ENCODE measurements at places on chromosomes 4 and X.

GRCh38 chrX:15973946-15974345, 119.3 kb upstream of the AP1S2 start:
- DNase-seq: no peak

DNA sequence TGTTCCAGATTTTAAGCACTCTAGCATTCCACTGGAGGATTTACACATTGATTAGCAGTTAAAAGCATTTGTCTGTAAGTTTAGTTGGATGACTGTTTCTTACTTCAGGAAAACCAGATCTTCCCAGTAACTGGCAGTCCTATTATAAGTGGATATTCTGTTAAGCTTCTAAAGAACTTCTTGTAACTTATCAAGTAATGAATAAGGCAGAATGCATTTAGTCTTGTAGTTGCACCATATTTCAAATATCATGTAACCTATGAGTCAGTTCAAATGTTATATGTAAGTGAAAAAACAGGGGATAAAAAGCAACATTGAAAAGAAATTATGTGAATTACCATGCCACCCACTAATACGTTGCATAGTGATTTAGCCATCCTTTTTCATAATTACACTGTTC, 30.2 kb upstream of the TENM3 start:
- no peak for DNase-seq

GRCh38 chr4:138307319-138307718, 65.2 kb upstream of the SLC7A11 start:
- no peak for DNase-seq

DNA sequence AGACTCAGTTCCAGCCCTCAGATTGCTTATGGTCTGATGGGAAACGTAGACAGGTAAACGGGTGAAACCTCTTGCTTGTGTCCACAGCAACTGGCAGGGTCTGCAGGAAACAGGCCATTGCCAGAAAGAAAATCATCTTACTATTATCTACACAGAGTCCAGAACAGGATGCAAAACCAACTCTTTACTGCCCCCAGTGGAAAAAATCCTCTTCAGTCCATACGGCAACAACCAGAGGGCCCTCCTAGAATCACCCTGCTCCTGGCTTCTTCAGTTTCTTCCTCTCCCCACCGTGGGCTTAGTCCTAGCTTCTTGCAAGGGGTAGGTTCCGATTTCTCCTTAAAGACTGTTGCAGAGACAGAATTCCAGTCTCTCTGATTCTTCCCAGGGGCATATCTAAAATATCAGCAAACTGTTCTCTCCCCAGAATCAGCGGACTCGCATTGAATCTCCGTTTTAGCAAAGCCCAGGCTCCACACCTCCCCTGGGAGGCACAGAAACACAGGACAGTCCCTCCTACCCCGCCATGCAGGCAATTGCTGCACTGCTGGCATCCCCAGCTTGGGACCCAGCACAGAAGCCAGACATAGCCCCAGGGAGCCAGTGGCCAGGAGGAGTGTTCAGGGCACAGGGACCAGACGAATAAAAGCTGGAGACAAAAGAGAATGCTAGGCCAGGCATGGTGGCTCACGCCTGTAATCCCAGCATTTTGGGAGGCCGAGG, 41.0 kb upstream of the SH3RF1 start:
- peak; percentile 51 for DNase-seq

DNA sequence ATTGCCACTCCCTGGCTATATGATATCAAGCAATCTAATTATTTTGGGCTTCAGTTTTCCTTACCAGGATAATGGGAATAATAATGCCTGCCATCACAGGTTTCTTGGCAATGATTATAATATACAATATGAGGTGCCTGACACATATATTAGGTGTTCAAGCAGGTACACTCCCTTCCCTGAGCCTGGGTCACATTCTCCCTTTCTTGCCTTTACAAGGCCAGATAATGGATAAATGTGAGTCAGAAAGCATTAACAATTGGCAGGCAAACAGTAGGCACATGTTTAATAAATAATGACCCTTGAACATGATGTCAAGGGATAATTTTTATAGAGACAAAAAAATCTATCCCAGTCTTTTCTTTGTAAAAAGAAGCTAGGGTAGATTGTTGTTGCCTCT, 17.2 kb downstream of the NDP start:
- DNase-seq: no peak

DNA sequence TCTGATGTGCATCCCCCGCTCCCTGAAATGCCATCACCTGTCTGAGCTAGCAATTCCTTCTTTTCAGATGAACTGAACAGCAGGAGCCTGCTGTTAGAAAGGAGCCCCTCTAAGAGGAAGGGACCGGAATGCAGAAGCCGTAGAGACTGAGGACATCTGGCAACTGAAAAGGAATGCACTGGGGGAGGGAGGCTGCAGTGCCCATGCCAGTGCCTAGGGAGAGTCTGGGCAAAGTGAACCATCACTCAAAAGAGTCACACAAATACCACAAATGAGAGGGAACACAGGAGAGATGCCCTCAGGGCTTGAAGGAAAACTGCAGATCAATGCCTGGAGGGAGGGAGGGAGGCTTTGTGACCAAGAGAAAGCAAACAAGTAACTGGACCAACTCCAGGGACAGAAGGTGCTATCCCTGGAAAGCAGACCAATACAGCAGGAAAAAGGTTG, 93.9 kb upstream of the CBR4 start:
- DNase-seq: no peak

DNA sequence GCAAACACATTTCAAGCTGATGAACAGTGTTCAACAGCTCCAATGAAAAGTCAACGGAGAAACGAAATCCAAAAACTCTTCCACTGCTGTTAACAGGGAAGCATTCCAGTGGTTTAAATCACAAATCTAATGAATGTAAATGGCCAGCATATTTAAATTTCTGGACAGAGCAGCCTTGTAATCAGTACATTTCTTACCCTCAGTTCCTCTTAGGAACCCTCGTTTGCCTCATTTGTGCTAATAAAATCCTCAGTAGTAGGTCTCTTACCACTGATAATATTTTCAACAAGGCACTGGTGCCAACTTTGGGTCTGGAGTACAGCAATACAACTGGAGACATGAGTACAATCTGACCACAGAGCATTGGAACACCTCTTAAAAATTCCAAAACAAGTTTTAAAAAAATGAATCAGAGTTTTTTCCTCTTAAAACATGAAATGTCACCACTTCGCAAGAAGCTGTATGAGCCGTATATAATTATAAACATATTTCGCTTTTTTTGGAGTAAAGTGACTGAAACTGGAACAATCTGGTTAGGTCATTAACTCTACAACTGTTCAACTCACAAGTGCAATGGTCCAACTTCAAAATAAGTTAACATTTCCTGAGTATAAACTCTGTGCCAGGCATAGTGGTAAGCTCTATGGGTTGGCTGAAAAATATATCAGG, 211.2 kb downstream of the CPEB2 start:
- no peak for DNase-seq

DNA sequence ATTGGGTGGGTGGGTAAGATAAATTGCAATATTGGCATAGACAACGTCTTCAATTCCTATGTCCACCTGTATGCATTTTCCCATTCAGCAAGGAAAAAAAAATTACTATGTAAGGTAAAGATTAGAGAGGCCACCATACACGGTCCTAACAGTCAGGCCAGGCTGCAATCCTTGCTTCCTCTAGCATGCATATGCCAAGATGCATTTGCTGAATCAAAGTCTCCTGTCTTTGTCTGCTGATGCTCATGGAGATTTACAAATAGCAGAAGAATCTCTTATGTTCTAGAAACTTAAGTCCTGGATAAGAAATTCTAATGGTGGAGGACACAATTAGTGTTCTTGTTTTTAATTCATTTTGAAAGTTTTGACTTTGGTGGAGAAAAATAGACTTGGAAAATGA, 206.8 kb downstream of the PDGFC start:
- DNase-seq: no peak

- DNase-seq: no peak
These were observed 26.7 kb downstream of the GAB1 start for GRCh38 chr4:143363332-143363731.

GRCh38 chrX:6983207-6983955, 164.1 kb upstream of the STS start:
- no peak for DNase-seq

DNA sequence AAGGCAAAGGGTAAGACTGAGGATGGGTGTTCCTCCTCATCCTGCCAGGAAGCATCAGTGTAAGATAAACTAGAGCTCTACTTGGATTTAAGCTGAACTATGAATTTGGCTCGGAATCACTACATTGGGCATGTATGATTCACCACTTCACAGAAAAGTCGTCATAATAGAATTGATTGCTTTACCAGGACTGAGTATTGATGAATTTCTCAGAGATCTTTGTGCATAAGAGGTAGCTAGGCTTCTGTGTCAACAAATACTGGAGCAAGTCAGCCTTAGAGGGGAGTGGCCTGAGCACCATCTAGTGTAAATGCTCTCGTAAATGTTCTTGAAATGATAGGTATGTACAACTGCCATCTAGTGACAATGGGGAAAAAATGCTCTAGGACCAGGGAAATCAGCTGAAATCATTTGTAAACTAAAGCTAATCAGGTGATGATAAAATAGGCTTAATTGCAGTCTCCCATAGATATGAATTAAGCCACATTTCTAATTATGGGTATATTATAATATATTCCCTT, 309.5 kb upstream of the FMR1 start:
- DNase-seq: no peak

GRCh38 chrX:129123795-129124194, 399.5 kb downstream of the SMARCA1 start:
- DNase-seq: no peak

DNA sequence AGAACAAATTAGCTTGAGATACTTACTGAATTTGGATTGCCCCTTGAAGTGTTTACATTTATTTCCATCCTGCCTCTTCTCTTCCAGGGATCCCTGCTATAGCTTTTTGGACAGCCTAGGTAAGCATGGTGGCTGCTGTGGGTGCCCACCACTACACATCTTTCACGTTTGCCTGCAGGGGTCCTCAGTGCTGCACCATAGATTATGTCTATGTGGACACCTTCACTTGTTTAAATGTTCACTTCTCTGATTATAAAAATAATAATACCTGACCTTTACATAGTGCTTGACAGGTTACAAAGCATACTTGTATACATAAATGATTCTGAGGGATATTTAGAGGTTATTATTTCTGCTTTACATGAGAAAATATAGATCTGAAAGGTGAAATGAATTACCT, 67.9 kb upstream of the SLC4A4 start:
- peak; percentile 63 for DNase-seq

DNA sequence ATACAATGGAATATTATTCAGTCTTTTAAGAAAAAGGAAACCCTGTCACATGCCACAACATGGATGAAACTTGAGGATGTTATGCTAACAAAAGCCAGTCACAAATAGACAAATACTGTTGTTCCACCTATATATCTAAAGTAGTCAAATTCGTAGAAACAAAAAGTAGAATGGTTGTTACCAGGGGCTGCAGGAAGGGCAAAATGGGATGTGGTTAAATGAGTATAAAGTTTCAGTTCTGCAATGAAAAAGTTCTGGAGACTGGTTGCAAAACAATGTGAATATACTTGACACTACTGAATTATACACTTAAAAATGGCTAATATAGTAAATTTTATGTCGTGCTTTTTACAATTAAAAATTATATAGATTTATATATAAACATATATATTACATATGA, 12.2 kb downstream of the SPOCK3 start:
- DNase-seq: no peak

- DNase-seq: no peak
These were observed 107.5 kb downstream of the VSIG4 start for GRCh38 chrX:65932173-65933084.

DNA sequence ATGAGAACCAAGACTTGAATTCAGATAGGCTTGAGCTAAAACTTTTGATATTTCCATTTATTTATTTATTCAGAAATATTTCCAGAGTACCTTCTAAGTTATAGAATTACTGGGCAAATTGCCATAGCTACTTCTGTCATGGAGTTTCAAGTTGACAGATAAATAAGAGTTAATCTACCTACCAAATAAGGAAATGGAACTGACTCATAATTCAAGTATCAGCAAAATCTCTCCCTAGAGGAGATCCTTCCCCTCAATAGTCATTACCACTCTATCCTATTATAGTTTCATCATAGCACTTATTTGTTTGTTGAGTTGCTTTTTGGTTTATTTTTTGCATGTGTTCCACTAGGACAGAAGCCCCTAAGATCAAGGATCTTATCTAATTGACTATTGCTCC, 48.8 kb upstream of the CCSER1 start:
- DNase-seq: no peak

DNA sequence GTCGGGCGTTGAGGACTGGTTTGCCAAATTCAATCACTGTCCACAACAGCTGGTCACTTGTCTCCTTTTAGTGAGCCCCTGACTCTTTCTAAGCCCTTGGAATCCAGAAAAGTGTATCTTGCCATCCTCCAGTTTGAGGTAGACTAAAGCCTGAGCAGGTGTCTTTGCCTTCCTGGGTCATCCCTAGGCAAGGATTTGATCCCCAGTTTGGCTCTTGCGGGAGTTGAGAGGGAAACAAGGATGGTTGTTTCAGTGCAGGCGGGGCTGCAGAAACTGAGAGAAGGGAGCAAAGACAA, 2.2 kb upstream of the FGF5 start:
- no peak for DNase-seq

DNA sequence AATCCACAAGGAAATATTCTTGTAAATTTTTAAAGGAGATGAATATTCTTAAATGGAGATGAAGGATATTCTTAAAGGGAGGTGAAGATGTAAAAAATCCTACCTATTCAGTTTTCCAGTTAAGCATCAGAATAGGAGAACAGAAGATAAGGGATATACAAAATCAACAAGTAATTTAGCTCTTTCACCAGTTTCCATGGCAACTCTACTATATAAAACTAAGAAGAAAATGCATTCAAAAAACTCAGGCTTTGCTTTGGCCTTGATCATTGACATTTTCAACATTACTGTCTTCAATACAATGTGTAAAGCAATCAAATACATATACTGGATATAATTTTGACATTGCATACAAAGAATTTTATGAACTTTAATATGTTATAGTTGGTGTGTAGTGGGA, 622.7 kb upstream of the GRID2 start:
- DNase-seq: no peak

DNA sequence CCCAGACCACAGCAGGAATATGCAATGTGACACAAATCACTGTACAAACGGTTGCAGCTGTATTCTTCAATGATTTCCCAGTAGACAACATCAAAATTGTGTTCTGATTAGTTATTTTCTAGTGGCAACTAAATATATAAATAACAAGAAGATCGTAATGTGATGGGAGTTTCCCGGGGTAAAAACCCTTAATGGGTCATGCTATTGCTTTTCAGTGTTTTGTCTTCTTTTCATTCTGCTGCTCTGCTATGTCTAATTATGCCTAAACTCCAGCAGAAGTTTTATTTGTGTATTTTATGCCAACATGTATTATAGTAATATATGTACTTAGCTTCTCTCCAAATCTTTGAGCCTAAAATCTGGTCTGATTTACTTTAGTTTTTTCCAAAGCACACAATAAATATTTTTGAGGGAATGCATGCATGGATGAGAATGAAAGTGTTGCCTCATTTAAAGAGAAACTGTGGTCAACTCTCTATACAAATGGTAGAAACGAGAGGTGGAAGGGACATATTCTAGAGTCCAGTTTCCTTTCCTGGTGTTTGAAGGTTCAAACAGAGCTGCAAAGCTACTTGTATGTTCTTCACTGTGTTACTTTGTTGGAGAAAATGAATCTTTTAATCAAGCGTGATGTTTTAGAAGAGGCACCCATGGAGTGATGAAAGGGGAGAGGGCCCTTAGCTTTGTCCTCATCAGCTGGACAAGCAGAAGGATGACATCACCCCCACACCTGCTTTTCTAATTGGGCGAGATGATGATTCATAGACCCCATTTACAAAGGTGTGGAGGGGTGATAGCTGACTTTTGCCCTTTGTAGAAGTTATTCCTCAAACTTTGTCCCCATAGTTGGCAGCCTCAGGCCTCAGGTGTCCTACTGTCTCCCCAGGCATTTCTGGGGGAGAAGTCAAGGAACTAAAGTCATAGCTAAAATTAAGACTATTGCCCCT, 129.7 kb downstream of the FRAS1 start:
- DNase-seq: no peak

- no peak for DNase-seq
These were observed 1.0 kb downstream of the PGRMC2 start for GRCh38 chr4:128286474-128287058.
